ENCODE measurements at places on chromosomes 7 and 10.

- DNase-seq, result no peak
Observed at GRCh38 chr10:79063661-79064492, 4.9 kb upstream of the ZMIZ1 start.

DNA sequence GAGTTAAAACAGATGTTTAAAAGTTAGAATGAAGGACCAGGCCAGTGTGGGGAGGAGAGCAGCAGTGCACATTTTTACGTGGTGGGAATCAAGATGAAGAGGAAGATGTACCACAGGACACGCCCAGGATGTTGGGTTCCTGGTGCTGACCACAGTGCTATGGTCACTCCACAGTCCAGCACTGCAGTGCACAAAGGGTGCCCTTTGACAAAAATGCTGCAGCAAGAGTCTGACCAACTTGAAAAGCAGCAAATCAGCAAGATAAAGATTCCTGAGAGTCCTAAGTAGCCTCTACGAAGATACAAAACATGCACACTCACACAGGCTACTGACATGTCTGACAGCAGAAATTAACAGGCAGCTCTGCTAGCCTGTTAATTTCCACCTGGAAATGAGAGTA lies 107.1 kb downstream of the PIP4K2A start:
- no peak for DNase-seq

DNA sequence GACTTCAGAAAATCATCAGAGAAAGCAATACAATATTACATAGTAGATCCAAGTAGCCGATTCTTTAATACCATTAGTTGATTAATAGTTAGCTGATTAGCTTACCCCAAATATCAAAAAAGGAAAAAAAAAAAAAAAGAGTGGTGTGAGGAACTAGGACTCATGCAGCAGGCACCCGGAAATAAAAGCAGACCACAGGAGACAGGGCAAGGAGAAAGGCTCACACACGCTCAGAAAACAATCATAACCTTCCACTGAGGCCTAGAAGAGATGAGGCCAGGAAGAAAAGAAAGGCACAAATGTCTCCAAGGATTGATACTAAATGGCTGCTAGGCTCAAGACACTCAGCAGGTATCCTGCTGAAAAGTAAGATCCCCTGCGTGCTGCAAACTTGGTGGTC lies 25.9 kb downstream of the TRDMT1 start:
- DNase-seq, result no peak

DNA sequence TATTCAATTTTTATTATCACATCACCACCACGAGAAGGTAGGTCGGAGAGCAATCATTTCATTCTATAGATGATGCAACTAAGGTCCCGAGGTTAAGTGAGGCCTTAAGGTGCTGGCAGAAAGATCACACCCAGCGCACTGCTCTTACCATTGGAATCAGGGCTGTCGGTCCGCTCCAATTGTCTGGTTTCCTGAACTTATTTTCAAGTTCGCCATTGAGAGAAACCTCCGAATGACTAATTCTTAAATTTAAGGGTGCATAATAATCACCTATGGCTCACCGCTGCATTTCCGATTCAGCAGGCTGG lies 625 bp upstream of the GSTO2 start:
- no peak for DNase-seq

DNA sequence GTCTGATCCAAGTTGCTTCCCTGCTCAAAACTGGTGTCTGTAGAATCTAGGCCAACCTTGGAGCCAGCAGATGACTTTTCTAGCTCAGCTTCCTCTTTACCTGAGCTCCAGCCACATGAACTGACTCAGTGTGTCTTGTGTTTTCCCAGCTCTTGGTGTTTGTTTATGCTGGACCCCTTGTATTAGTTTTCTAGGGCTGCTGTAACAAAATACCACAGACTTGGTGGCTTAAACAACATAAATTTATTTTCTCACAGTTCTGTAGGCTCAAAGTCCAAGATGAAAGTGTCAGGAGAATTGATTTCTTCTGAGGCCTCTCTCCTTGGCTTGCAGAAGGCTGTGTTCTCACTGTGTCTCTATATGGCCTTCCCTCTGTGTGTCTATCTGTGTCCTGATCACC lies 45.1 kb downstream of the LRMDA start:
- DNase-seq, result no peak

- no peak for DNase-seq
Observed at GRCh38 chr7:155738104-155738503, 74.2 kb downstream of the SHH start.

GRCh38 chr10:102714621-102715455 lies at the start of gene SFXN2:
Gene SFXN2 (plus strand): TSS chr10:102714636. CDS start chr10:102726637, 12,001 bp downstream.
- peak; percentile 66 for DNase-seq

DNA sequence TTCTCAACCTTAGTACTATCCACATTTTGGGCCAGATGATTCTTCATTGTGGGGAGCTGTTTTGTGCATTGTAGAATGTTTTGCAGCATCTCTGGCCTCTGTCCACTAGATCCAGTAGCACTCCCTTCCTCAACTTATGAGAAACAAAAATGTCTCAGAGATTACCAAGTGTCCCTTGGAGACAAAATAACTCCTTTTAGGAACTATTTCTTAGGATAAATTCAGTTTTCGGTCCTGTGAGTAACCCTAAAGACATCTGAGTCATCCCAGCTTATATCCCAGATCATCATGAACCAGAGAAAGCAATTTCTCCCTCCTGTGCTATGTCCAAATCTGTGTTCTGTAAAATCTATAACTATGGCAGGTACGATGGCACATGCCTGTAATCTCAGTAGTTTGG lies 266.6 kb upstream of the PHYHIPL start:
- DNase-seq, result no peak

GRCh38 chr7:40500219-40500618 lies 365.4 kb downstream of the SUGCT start:
- DNase-seq, result no peak

- DNase-seq, result no peak
Observed at GRCh38 chr10:103019425-103019824, 101.3 kb downstream of the CNNM2 start.

- no peak for DNase-seq
Observed at GRCh38 chr10:34596351-34596750, 218.7 kb downstream of the PARD3 start.

DNA sequence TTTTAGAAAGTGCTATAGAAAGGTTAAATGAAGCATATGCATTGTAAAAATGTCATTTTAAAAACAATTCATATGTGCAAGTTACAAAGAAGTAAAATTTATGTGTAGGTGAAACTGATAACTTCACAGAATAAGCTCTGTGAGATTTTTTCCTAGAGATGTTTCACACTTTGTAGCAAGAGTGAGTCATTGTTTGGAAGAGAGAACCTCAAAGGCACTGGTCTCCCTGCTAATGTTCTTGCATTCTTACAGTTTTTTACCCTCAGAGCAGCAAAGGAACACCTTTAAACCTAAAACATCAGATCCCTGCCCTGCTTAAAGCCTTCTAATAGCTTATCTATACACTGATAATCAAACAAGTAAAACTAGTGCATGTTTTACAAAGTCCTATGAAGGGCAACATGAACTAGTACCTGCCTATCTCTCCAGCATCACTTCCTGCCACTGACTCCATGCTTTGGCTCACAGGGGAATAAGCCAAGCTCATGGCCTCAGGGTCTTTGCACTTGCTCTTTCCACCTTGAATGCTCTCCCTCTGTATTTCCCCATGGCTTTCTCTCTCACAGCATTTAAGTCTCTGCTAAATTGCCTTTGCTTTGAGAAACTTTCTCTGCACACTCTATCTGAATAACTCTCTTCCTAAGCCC lies 997.0 kb downstream of the GATA3 start:
- DNase-seq, result no peak

GRCh38 chr10:1402016-1402770 lies 335.1 kb downstream of the ADARB2 start:
- no peak for DNase-seq

DNA sequence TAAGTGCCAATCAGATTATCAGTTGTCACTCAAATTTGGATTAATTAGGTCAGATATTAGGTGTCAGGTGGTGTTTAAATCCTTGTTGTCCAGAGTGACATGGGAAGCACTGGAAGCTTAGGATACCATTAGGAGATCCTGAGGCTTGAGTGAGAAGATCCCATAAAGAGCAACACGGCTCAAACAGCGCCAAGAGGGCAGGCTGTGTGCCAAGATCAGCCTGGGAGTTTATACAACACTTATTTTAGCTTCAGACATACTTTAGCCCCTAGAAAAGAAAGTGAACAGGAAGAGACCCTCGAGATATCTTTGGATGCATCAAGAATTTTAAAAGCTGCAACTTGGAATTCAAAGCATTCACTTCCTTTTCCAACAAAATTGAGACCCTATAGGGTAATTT lies 14.2 kb upstream of the ACTA2 start:
- no peak for DNase-seq

DNA sequence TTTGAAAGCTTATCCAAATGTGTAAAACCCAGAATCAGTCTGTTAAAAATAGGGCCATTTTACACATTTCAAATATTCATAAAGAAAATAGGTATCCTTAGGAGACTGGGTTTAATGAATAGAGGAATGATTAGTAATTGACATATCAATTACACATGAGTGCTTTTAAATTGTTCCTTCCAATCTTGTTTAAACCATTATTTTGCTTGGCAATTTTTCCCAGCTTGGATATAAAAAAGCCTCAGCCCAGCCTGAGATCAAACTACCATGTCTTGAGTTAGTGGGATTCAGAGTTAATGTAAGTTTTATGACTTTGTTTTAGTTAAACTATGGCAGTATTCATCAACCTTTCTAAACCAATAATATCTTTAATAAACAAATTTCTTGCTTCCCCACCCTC lies 28.3 kb downstream of the PARP12 start:
- DNase-seq, result no peak

- DNase-seq, result no peak
Observed at GRCh38 chr7:44765579-44766415, 17.1 kb downstream of the ZMIZ2 start.

DNA sequence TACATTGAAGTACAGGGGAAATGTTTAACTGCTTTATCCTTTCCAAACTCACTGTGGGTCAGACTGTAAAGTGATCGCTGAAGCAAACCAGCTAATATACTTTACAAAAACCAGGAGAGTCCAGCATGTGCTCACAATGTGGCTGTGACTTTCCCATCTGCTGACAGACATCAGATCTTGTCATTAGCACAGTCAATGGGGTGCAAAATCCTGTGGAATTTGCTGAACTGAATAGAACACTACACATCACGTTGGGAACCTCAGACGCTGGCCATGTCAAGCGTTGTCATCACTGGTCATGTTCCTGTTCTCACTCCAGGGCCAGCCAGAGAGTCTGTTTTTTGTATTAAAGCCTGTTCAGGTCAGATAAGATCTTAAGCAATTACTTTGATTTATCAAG lies 83.4 kb downstream of the AGMO start:
- no peak for DNase-seq

DNA sequence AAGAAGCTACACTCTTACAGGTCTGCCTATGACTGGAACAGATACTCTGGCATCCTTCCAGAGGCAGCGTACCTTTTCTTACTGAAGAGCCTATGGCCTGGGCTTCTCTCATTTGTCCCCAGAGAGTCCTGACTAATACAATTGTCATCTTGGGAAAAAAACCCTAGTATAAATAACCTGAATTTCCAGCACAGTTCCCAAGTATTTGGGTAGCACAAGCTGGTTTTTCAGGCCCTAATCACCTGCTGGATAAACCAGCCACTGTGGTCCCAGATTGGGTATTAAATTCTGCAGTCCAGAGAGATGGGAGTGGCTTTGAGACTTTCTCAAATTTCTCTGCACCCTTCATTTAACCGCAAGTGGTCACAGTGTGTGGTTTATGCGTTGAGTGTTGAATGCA lies 186.8 kb upstream of the NEBL start:
- no peak for DNase-seq

DNA sequence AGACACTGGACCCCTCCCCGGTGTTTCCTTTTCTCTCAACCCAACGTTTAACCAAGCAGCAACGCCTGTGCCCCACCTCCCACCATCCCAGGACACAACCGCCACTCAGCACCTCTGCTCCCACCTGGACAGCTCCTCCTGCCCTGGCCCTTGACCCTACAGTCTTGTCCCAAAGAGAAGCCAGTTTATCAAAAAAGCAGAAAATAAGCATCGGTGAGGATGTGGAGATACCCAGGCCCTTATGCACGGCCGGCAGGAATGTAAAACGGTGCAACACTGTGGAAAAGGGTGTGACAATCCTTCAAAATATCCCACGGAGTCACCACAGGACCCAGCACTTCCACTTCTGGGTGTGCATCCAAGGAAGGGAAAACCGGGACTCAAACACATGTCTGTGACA lies 176.2 kb upstream of the RNF32 start:
- DNase-seq, result no peak

All from stimulated activated CD8-positive, alpha-beta memory T cell treated with anti-CD3 and anti-CD28 coated beads, Interleukin-4, amount 100 ng/mL, for 48 hours (primary cell).